ENCODE measurements at places on chromosomes 4 and X. TPM values are rescaled to one million over a fixed set of nuclear protein-coding genes. Genes with fewer than 3 reads are reported as not detected.

The TCEAL4 gene
- 39.1 TPM for polyA plus RNA-seq

The MAGEA2 gene
- 55.9 TPM for polyA plus RNA-seq

The RAB40AL gene
- polyA plus RNA-seq: 0.67 TPM

The PHKA1 gene
- 6.2 TPM for polyA plus RNA-seq

The CXorf65 gene
- not detected for polyA plus RNA-seq

The MTHFD2L gene
- polyA plus RNA-seq: 4.8 TPM

The FANCB gene
- polyA plus RNA-seq: 0.81 TPM

The AP1AR gene
- polyA plus RNA-seq: 11.4 TPM

The CLNK gene
- polyA plus RNA-seq: not detected

The CLDN34 gene
- not detected for polyA plus RNA-seq

The NPY1R gene
- polyA plus RNA-seq: not detected

The TLR1 gene
- polyA plus RNA-seq: not detected

The USP17L13 gene
- not detected for polyA plus RNA-seq

The CXorf49 gene
- polyA plus RNA-seq: not detected

The GC gene
- not detected for polyA plus RNA-seq

The CENPVL1 gene
- 0.03 TPM for polyA plus RNA-seq

The SPARCL1 gene
- polyA plus RNA-seq: not detected

The ARSJ gene
- polyA plus RNA-seq: 41.4 TPM

The NHSL2 gene
- 1.7 TPM for polyA plus RNA-seq

The MAGEC1 gene
- polyA plus RNA-seq: 22.2 TPM

The GPR50 gene
- polyA plus RNA-seq: not detected

All from SK-N-SH (cell line).